T-cell (primary cell): ENCODE measurements at places on chromosomes 11 and 22.

- no peak for DNase-seq
Observed at GRCh38 chr22:46942799-46943785, 180.6 kb downstream of the TBC1D22A start.

DNA sequence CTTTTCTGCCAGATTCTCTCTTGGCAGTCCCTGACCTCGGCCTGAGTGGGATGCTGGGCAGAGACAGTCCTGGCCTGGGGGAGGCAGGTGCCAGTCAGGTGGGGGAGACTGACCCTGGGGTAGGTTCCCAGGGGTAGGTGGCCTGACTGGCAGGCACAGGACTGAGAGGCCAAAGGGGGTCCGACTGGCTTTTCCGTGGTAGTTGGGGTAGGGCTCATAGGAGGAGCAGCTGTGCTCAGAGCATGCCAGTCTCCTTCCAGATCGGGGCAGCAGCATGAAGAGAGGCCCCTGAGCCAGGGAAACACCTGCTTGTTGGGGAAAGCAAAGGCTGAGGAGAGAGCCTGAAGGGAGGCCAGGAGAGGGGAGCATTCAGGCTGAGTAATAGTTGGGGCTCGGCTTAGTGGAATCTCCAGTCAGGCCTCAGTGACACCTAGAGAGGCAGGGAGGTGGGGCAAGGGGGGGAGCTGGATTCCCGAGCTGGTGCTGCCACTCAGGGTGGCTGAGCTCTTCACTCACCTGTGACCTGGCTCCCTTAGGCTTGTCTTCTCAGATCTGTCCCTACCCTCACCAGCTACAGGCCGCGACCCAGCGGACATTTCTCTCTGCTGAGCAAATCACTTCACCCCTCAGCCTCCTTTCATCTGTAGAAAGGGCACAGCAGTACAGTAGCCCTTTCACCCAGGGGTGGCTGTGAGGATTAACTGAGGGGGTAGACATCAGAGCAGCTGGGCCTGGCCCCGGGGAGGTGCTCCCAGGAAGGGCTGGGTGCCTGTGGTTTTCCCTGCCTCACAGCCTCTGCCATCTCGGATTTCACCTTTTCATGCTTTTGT, 26.2 kb downstream of the MCM5 start:
- no peak for DNase-seq

DNA sequence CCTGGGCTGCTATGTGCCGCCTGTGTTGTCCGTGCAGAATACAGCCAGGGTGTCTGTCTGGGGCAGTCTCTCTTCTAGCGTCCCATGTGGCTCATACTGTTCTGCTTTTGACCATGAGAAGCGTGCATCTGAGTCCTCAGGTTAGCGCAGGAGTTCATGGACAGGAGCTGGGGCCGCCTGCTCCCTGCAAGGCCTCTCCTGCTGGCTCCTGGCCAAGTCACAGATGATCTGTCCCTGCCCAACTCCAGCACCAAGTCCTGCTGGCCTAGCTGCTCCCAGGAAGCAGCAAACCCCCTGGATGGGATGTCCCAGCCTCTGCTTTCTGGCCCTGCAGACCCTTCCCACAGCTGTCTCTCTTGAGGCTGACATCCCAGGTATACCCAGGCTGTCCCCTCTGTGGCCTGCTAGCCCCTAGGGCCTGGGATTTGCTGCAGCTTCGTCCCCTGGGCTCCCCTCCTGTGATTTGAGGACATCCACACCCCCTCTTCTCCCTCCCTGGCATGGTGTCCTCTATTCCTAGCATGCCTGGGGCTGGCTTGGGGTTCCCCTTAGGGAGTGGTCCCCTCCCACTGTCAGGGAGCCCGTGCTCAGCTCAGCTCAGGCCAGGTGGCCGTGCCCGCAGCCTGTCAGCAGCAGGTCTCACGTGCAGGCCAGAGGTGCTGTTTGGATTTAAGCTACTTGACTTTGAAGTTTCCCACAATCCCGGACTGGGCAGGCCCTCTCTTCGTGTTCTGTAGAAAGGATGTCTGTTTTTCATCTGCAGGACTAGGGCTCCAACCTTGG, 17.8 kb downstream of the PRR5 start:
- DNase-seq = no peak

DNA sequence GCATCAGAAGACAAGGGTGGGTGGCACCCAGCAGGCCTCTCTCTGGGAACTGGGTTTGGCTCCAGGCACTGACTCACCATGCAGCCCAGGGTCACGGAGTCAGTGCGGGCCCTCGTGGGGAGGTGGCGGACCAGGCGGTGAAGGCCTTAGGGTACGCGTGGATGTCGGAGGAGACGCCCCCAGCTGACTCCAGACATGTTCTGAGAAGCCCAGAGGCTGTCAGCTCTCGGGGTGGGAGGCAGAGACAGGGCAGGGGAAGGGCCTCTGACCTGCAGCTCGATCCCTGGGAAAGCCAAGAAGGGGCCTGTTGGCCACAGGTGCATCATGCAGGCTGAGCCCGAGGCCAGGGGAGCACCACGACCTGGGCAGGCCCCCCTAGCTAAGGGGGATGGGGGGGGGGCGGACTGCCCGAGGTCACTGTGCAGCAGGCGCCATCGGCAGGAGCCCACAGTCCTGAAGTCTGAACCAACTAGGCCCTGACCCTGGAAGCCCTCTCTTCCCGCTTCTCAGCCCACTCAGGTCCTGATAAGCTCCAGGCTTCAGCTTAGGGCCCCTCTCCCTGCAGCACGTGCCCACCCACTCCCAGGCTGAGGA, 18.0 kb downstream of the MOB2 start:
- DNase-seq = no peak

- no peak for DNase-seq
Observed at GRCh38 chr11:97815667-97816066, 1205.1 kb upstream of the CNTN5 start.

DNA sequence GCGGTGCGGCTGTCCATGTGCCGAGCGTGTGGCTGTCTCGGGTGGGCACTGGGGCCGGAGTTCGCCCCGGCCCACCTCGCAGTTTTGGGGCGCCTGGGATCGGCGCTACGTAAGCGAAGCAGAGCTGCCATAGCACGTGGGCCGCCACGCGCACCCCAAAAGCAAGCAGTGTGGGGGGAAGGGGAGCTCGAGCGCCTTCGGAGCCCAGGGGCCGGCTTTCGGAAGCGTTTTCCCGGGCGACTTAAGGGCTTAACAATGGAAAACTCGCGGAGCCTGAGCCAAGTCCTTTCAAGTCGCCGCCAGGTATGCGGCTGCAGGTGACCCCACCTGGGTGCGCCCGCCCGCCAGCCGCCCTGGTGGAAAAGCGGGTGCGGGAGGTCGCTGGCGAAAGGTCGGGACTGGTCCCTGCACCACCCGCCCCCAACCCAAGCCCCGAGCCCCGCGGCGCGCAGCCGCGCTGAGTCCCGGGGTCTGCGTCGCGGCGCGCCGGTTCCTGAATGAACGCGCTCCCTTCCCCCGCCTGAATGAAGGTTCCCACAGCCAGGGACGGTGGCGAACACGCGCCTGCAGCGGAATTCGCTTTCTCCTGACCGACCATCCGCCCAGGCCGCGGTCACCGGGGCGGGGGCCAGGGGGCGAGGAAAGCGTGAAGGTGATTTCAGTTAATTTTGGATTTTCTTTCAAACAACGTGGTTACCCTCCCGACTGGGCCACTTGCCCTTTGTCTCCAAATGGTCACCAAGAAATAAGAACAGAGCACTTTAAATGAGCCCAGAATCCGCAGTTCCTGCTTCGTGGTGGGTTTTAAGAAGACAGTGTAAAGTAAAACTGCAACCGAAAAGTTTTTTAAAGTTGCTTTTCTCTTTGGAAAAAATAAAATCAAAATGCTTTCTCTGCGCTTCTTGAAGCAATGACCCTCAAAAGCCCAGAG, 2.8 kb upstream of the CCND1 start:
- DNase-seq = no peak

- no peak for DNase-seq
Observed at GRCh38 chr11:68503792-68504191, 43.2 kb downstream of the PPP6R3 start.

DNA sequence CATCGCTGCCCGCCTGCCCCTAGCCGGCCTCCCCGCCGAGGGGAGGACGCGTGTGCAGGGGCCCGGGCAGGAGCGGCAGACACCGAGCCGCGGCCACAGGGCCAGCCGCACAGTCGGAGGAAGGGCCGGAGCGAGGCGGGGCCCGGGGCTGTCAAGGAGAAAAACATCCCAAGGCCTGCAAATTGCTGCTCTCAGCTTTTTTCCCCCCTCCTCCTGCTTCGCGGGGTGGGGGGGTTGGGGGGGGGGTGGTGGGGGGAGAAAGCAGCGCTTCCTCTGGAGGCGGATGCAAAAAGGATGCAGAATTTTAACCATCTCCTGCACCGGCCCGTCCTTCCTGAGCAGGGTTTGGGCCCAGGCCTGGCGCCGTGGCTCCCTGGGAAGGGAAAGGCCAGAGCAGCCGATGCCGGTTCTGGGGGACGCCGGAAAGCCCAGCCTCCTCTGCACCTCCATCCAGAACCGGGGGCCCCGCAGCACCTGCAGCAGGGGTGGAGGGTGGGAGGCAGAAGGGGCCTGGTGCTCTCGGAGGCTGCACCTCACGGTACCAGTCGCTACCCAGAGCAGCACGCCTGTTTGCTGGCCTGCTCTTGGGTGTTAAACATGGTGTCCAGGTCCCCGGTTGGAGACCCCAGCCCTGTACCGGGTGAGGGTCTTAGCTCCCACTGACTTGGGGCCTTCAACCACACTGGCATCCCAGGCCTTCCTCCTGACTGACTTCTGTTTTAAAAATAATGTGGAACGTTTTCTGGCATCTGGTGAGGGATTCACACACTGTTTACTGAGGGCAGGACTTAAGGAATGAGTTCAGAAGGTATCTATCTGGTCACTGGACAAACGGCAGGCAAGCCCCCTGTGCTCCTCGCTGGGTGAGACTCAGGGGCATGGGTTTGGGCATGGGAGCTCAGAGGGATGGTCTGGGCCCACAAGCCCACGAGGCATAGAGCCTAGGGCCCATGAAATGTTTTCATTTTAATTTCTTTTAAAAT, 77.4 kb upstream of the WNT7B start:
- DNase-seq = peak; percentile 34

DNA sequence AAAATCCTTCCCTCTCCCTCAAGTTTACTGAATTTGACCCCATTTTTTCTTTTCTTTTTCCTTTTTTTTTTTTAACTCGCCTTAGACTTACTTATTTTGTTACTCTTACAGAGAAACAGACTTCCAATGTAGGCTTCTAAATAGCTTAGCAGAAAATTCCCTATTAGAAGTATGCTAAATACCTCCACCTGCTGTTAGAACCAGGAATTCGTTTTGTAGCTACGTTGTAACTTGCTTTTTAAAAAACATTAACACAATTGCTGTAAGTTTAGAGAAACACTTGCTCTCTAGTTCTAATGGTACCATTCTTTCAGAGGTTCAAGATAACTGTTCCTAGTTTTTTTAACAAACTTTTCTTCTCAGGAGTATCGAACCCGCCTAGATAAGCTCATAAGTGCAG, 324.2 kb downstream of the DCDC1 start:
- DNase-seq = no peak

- no peak for DNase-seq
Observed at GRCh38 chr11:8097468-8097867, 16.5 kb downstream of the TUB start.
